Ecto neural progenitor cell (in vitro differentiated cells): ENCODE measurements at places on chromosomes 11 and 22.

DNA sequence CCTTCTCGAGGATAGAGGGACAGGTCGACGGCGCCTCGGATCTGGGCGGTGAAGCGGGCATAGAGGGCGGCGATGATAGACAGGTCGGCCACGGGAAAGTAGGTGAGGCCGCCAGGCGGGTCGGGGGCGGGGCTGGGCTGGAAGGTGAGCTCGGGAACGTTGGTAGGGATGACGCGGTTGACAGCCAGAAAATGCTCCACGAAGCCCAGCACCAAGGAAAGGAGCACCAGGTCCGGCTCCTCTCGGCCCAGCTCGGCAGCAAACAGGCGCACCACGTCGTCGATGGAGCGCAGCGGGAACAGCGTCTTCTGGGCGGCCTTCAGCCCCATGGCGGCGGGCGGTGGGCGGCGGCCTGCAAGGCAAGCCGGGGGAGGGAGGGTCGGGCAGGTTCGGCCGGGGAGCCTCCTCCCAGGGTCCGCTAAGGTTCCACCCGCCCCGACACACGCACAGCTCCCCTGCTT is 540 bp downstream of the MEN1 start:
- DNase-seq: peak; percentile 70

- DNase-seq: no peak
Measured at GRCh38 chr11:112459001-112459400, 198.3 kb upstream of the PLET1 start.

DNA sequence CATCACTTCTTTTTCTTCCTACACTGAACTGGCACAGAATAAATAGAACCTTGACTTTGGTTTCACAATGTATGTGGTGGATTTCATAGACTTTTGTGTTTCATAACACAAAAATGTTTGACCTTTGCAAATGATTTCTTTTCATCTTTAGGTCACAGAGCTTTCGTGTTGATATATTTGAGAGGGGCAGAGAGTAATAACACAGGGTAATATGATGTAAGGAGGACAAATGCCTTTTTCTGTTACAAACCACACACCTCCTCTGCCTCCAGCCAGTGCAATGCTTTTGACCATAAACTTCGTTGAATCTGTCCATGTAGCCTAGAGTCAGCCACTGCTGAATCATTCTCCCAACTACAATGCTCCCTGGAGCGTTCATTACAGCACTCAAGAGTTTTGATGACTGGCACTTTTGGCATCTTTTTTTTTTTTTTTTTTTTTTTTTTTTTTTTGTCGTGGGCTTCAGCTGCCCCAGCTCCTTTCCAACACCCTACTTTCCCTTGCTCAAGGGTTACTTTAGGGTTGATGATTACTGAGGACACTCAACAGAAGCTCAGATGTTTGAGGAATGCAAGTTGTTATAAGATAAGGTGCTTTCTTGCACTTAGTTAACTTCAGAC is 11.4 kb upstream of the CAT start:
- DNase-seq: no peak

GRCh38 chr11:121650351-121651256 is 197.8 kb upstream of the SORL1-AS1 start:
- no peak for DNase-seq

DNA sequence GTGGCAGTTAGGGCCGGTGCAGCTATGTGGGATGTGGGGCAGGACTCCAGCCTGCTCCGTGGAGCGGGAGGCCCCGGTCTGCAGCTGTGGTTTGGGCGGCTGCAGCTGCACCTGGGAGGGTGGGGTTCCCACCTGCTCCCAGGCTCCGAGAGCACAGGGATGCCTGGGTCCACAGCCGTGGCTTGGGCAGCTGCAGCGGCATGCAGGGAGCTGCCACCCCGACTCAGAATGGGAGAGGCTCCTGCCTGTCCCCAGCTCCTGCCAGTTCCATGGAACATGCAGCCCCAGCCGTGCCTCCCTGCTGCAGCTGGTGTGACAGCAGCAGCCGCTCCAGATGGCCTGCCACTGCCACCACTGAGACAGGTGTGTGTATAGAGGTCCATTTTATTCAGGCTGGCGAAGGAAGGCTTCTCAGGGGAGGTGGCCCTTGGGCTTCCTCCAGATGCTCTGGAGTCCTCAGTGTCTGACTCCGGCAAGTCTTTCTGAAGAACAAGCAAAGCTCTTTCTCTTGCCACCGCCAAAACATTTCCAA is 21.8 kb upstream of the UPK3A start:
- DNase-seq: no peak

DNA sequence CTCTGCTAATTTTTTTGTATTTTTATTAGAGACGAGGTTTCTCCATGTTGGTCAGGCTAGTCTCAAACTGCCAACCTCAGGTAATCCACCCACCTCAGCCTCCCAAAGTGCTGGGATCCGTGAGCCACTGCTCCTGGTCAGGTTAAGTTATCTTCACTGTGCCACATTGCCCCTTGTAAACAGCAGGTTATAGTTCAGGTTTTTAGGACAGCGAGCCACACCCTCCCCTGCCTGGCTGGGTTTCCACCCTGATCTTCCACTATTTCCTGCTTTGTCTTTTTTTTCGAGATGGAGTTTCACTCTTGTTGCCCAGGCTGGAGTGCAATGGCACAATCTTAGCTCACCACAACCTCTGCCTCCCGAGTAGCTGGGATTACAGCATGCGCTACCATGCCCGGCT is 16.1 kb downstream of the ACO2 start:
- DNase-seq: no peak

DNA sequence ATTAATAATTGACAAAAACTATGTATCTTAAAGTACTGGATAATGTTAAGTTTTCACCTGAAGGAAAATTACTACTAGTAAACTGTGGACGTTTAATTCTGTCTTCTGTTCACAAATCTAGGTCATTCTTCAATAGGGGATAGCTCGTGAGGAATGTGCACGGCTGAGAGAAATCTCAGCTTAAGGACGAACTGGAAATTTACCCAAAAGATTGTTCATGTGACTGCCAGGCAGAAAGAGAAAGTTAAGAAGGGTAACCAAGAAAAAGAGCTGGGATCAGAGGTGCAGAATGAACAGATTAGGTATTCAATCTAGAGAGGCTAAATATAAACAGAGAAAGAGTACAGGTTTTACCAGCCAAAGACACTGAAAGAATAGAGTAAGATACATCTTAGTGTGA is 245.3 kb downstream of the CASP12 start:
- DNase-seq: no peak

GRCh38 chr22:49667236-49667635 is 160.4 kb downstream of the BRD1 start:
- no peak for DNase-seq

GRCh38 chr11:30016588-30017363 is at the start of gene KCNA4:
Gene KCNA4 (minus strand): TSS chr11:30017030. CDS start chr11:30012678, 4,352 bp downstream.
- peak; percentile 81 for DNase-seq

- DNase-seq: no peak
Measured at GRCh38 chr11:117823294-117823945, 1.1 kb downstream of the FXYD2 start.

- no peak for DNase-seq
Measured at GRCh38 chr11:117910941-117911655, 18.1 kb downstream of the TMPRSS13 start.

DNA sequence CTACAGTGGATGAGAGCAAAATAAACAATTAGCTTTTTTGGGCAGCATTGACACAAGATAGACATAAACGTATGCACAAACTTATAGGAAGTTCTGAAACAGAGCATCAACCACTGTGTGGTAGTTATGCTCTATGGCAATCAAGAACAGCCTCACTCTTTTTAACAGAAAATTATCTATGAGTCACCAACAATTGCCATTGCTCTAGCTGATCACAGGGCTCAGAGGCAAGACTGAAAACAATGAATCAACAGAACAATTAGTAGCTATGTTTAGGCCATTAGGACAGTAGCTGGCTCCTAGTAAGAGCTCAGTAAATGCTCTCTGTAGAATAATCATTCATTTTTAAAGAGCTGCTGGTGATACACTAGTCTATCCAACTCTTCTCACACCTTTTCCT is 34.9 kb upstream of the PICALM start:
- no peak for DNase-seq

DNA sequence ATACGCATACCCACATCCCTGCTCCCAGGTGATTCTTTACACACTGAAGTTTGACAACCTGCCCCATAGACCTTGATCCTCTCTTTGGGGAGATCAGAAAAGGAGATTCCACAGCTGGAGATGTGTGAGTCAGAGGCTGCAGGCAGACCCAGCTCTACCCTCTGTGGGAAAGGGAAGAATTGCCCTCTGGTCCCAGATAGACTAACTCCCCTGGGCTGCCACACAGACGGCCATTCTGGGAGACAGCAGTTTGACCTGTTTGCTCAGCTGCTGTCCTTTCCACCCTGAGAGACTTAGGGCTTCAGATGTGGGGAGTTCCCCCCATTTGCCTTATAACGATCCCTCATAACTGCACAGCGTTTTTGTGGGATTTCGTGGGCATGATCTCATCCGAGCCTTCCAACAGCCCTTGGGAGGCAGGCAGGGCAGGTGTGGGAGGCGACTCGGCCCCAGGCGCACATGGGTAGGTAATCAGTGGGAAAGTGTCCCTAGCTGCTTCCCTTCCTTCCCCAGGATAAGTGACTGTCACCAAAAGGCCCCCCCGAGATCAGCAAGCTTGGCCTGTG is 14.1 kb downstream of the FAM83F start:
- DNase-seq: no peak

DNA sequence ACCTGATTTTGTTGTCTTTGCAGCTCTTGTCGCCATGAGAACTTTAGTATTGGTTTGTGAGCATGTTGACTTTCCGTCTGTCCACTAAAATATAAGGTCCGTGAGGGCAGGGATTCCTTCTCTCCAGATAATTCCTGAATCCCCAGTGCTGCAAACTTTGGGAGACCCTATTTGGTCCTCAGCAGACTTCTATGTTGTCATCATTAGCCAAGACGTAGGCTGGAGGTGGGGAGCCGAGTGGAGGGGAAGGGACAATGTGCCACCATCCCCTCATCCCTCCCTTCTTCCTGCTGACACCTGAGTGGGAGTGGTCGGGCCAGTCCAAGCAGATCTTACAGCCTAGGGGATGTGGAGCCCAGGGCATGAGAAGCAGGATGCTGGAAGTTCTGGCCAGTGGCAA is 690.6 kb downstream of the TBC1D22A start:
- DNase-seq: no peak

GRCh38 chr11:9446230-9446629 is 14.6 kb upstream of the ZNF143 start:
- DNase-seq: no peak

DNA sequence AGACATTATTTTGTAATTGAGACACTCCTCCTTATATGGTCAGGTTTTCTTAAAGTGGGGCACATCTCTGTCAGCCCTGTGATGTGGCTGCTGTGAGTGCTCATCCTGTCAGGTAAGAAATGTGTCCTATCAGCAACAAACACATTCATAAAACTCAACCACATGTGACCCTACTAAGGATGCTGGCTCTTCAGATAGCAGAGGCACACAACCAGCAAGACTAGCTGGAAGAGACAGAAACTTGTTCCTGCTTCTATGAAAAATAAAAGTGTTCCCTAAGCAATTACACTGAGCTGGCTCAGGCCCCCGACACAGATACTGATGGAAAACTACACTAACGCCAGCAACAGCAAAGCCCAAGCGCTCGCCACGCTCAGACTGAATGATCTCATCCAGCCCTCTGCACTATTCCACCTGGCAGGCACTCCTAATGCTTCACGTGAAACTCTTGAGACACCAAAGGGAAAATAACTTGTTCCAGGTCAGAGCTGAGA is 49.8 kb upstream of the CYP2D6 start:
- no peak for DNase-seq

DNA sequence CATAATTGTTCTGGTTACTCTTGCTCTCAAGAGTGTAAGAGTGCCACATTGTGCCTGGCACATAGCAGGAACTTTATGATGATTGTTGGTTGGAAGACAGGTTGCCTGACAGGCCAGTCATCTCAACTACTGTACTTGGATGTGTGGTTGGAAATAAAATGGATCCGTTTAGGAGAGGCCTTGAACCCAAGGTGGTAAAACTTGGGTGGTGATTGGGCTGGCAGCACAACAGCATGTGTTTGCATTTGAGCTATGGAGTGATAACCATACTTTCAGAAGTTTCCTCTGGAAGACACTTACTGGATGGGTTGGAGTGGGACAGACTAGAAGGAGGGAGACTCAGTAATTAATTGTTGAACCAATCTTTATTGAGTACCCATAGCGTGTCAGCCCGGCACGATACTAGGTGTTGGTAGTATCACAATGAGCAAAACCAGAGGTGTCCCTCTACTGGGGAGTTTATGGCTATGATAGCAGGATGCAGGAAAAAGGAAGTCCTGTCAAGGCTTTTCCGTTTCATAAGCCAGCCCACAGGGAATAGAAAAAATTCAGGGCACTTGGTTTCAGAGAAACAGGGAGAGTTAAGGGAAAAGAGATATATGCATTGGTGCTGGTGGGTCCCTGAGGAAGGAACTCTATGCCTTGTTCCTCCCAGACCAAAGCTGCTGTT is 3.1 kb upstream of the TMEM109 start:
- DNase-seq: no peak

DNA sequence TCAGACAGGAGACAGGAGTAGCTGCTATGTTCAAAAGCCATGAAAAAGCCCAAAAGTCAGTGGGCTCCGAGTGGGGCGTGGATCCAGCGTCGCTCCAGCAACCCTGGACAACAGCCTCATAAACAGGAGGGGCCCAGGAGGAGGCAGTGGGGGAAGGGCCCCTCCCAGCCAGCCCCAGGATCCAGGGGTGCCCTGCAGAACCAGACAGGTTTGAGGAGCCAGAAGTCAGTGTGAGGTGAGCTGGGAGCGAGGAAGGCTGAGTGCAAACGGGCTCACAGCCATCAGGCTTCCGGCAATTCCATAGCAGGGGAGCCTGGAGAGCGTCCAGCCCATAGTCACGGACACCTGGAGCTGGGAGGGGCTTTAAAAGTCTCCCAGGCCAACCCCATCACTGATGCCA is 217.7 kb downstream of the MN1 start:
- DNase-seq: no peak

- peak; percentile 78 for DNase-seq
Measured at GRCh38 chr11:70703141-70704064, 305.1 kb downstream of the CTTN start.

DNA sequence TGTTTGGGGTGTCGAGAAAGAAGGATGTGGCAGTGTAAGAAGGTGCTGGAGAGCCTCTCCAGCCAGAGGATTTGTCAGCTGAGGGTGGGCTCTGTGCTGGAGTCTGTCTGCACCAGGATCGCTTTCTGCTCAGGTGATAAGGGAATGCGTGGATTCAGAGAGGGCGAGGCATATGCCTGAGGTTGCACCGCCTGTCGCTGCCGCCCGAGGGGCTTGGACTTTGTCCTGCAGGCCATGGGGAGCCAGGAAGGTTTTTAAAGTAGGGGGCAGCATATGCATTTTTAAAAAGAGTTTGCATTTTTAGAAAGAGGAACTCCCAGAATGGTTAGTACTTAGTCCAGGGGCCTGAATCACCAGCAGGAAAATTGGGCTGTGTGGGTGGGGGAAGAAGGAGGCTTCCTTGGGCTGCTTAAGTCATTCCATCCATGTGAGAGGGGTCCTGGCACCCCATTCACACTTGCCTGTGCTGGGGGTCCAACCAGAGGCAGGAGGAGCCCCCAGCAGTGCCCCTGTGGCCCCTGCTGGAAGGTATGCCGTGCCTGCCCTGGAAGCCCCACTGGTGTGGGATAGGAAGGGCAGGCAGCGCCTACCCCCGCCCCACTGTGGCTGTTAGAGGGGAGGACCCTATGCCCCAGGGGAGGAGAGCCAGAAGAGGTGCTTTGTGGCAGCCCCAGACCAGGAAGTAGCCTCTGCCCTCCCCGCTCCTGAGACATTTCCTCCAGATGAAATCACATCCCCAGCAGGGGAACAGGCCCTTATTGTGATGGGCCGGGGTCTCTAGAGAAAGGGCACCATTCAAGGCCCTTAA is 35.8 kb upstream of the MYRF start:
- DNase-seq: no peak

- DNase-seq: no peak
Measured at GRCh38 chr11:48080301-48080861, 100.0 kb downstream of the PTPRJ start.

GRCh38 chr11:11898648-11899047 is 56.9 kb downstream of the USP47 start:
- no peak for DNase-seq
